ENCODE measurements at places on chromosomes 2 and 18. TPM values are rescaled to one million over a fixed set of nuclear protein-coding genes. Genes with fewer than 3 reads are reported as not detected.

The VAMP5 gene
- 0.16 TPM for total RNA-seq

The SP140 gene
- not detected for total RNA-seq

The SERPINB11 gene
- total RNA-seq = 0.03 TPM

The KIAA1328 gene
- total RNA-seq = 1.7 TPM

The SAG gene
- not detected for total RNA-seq

The ASB18 gene
- not detected for total RNA-seq

The CRYGD gene
- total RNA-seq = not detected

The TRAPPC8 gene
- 13.6 TPM for total RNA-seq

The TMEM18 gene
- 34.6 TPM for total RNA-seq

The GREB1 gene
- 2.3 TPM for total RNA-seq

The MRO gene
- 0.26 TPM for total RNA-seq

The MC2R gene
- total RNA-seq = not detected

The CAPN13 gene
- 0.12 TPM for total RNA-seq

The PRKCE gene
- 9.9 TPM for total RNA-seq

The THSD7B gene
- not detected for total RNA-seq

The MATN3 gene
- total RNA-seq = 17.0 TPM

The ALPP gene
- total RNA-seq = 18.1 TPM

Data from A549 treated with AZD2906 at 1 μM for 4 hours (cell line).